Activated CD8-positive, alpha-beta memory T cell treated with anti-CD3 and anti-CD28 coated beads for 4 hours (primary cell): ENCODE measurements at places on chromosomes 1 and 21.

DNA sequence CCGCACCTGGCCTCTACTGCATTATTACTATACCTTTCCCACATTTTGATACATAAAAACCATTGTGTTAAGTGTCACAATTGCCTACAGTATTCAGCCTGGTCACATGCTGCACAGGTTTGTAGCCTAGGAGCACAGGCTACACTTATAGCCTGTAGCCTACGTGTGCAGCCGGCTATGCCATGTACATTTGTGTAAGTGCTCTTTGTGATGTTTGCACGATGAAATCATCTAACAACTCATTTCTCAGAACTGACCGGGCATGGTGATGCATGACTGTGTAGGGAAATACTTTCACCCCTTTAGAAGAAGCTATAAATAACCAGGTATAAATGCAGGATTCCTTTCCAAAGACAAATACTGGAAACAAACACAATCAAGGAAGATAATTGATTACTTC lies 12.1 kb downstream of the ERG start:
- no peak for DNase-seq

GRCh38 chr1:16392740-16393569 lies 25.9 kb downstream of the SZRD1 start:
- no peak for DNase-seq

- peak; percentile 76 for DNase-seq
These were observed at the start of gene ACBD6 for GRCh38 chr1:180502361-180503279. TSS of gene ACBD6 (minus strand) at chr1:180502577. CDS start at chr1:180502266, 311 bp downstream.

GRCh38 chr1:19533626-19534025 lies 48.3 kb upstream of the CAPZB start:
- DNase-seq: no peak

GRCh38 chr1:207021876-207022596 lies 10.5 kb downstream of the C1orf116 start:
- no peak for DNase-seq

DNA sequence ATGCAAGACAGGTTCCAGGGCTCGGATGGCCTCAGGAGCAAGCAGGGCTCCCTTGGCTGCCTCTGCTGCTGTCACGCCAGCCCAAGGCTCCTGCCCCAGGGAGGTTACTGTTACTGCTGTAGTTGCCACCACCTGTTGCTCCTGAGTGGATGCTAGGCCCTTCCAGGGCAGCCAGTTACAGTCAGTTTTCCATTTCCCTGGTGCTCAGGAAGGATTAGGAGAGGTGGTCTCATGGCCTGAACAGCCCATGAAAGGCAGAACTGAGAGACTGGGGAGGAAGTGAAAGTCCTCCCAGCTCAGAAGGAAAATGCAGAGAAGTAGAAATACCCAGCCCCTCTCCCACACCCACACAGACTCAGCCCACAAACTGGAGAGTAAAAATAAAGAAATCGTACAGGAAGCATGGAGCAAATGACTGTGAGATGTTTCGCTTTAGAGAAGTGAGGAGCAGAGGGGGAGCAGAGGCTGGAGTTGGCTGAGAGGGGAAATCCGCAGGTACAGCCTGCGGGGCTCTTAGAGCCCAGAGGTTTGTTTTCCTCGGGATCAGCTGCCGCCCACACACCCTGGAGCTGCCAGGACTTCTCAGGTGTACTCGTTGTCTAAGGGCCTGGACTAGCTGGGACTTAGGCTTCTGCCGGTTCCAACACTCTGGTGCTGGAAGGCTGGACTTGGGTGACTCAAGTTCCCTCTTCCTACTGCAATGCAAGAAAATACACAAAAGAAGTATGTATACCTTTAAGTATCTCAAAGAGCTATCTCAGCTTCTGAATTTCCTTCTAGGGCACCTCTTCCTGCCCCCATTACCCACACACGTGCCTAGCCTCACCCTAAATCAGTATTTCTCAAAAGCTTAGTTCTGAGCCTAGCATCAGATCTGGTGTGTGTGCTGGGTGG lies 2.3 kb downstream of the IL6R start:
- DNase-seq: no peak

DNA sequence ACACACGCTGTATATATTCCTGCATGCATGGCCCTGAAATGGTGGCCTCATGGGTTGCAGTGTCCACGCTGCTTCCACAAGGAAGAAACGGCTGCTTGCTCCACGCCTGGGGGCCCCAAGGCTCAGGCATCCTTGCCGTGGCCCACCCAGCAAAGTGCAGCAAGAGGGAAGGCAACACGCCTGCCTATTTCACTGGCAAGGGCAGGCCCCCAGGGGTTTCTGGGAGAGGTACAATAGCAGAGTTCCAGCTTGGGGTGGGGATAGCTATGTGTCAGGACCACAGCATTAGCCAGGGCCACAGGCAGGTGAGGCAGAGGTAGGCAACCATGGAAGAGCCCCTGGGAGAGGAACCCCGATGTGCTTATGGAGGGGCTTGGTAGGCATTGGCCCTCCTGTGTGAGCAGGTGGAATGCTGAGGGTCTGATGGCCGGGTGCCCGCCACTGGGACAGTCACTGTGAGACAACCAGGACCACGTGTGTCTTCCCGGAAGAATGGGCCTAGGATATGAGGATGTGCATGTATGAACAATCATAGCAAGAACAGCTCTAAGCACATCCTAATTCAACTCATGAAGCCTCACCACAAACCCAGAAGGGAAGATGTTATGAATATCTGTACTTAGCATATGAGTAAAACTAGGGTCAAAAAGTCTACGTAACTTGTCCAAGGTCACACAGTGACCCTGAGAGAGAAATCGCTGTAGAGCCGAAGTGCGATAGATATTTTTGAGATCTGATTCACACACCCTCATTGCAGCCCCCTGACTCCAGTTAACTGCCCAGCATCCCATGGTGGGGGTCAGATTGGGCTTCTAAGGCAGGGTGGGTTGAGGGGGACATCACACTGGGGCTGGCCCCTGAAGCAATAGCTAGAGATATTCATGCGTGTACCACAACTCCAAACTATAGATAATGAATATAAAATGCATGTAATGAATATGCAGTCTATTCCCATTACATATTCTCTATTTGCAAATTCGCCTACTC lies 11.8 kb downstream of the TFF2 start:
- no peak for DNase-seq

DNA sequence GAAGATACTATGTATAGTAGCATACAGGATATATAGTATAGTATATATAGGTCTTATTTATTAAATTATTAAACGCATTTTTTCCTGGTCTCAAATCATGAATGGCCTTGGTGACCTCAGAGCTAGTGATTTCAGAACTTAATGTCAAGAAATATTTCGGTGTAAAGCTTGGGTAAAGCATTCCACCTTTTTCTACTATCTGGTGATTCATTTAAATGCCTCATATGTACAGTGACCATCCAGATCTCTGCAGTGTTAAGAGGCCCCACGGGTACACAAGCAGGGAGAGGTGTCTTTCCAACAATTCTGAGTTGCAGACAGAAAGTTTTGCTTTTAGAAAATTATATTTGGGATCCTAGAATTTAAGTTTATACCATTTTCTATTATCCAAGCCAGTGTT lies 626.5 kb downstream of the PTPRC start:
- no peak for DNase-seq

DNA sequence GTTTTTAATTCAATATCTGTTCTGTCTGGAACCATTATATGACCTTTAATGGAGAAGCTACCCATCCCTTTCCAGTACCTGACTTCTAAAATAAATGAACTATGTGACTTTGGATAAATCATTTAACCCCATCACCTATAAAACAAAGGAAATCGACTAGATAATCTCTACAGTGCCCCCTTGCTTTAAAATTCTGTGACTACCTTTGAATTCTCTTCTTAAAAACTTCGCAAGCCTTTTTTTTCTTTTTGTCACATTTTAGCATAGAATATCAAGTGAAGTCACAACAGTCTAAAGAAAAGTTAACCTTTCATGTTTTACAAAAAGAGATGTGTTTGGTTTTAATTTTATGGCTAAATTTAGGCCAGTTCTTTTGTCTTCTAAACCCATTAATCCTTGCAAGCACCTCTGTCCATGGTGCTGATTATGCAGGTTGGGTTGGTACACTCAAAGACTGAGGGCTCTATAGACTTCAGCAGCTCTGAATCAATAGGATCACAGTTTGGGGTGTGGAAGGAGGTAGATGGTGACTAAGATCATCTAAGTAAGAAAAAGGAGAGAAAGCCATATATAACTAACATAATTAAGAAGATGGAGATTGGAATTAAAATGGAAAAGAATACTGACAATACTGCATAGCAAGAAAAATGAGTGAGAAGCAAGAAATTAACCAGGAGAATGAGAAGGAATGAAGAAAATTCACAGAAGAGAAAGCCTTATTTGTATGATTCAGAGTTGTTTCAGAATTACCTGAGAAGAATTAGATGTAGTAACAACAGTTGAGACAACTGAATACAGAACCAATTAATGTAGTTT lies 59.2 kb downstream of the TBX15 start:
- no peak for DNase-seq

- no peak for DNase-seq
These were observed 39.3 kb downstream of the TP73 start for GRCh38 chr1:3691421-3692204.

GRCh38 chr1:61670016-61670415 lies 54.9 kb downstream of the TM2D1 start:
- no peak for DNase-seq

DNA sequence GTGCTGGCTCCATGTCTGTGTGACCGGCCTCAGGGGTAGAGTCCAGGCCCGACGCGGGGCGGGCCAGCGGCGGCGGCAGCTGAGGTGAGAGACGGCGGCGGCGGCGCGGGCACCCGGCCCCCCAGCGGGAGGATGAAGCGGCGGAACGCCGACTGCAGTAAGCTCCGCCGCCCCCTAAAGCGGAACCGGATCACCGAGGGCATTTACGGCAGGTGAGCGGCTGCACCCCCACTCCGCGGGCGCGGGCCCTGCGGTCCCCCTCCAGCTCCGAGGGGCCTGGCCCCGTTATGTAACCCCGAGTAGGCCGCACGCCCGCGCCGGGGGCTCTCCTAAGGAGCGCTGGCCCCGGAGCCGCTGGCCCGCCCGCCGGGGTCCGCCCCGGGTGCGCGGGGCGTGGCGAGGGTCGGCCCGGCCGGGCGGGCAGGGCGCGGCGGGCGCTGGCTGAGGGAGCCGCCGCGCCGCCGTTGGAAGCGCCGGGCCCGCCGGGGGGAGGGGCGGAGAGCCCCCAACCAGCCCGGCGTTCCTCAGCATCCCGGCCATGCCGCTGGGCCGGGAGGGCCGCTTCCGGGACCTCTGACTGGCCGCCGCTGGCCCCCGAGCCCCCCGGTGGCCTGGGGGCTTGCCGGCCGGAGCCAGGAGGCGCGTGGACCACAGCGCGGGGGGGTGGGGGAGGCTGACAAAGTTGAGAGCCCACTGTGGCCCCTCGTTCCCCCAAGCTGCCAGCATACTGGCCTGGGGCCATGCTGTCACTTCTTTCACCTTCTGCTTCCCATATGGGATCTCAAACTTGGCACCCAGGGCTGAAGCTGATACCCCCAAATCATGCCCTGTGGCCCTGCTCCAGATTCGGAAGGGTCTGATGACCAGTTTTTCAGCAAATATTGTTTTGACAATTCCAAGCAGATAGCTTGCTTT lies 527 bp downstream of the MACO1 start:
- DNase-seq: no peak
